ENCODE measurements at places on chromosomes 5 and 9.

- no peak for DNase-seq
Measured at GRCh38 chr5:116652196-116652729, 77.6 kb upstream of the SEMA6A start.

- DNase-seq, result no peak
Measured at GRCh38 chr9:103798620-103799019, 295.5 kb upstream of the SMC2 start.

GRCh38 chr5:29853711-29854220 is 1339.7 kb upstream of the CDH6 start:
- no peak for DNase-seq

- no peak for DNase-seq
Measured at GRCh38 chr5:132500244-132500930, 9.8 kb upstream of the IRF1 start.

DNA sequence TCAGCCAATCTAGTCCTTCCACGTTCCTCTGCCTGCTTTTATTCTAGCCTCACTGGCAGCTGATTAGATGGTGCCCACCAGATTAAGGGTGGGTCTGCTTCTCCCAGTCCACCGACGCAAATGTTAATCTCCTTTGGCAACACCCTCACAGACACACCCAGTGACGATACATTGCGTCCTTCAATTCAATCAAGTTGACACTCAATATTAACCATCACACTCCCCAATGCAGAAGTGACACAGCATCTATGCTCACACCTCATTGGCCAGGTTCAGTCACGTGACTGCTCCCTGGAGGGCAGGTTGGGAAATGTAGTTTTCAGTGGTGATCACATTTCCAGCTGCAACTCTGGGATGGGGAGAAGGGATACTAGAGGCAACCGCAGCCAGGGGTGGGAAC is 13.0 kb downstream of the SUSD3 start:
- no peak for DNase-seq

DNA sequence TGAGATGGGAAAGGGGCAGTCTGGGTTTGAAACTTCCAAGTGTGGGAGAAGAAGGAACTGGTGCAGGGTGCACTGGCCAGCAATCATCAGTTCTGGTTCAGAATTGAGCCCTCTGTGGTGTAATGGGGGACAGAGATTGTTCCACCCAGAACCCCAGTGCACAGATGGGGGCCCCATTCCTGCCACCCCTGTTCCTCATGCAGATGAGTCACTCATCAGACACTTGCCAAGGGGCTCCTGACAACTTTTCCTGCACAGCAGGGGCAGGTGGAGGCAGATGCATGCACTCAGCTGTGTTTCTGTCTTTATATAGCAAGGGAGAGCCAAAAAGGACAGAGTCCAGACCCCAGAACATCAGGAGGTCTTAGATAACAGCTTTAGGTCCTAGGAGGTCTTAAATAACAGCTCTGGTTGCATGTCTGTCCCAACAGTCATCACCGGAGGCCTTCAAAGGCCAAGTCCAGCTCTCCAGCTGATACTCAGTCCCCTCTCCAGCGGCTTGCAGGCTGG is 252.9 kb downstream of the HSPA4 start:
- DNase-seq, result no peak

DNA sequence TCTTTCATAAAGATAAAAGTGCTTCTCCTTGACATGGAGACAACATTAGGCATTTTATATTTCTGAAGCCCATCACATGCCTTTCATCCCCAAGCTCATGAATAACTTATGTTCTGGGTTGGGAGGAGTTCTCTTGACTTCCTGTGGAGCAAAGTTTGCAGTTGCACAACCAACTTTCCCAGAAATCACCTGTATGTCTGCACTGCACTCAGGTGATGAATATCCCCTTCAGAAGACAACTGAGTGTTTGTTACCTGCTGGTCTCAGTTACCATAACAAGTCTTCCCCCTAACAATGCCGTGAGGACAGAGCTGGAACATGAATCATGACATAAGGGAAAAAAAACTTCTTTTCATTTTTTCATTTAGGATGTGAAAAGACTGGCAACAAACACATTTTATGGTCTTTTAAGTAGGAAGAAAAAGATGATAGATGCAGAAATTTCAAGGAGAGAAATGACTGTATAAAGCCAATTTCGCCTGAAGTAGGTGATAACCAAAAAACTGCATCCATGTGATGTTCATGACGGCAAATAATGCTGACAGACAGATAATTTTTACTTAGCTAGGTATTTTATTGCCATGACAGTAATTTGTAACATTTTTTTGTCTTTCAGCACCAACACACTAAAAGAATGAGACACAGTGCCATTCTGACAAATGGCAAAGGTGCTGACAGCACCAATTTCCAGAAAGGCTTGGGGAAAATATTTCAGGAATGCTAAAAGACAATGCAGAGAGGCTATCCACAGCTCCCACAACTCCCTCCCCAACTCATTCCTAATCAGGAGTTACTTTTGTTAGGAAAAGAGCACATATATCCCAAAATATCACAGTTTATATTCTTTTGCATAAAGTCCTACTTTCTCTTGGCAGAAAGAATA is 656.3 kb downstream of the PRELID2 start:
- no peak for DNase-seq

Data from activated naive CD8-positive, alpha-beta T cell treated with anti-CD3 and anti-CD28 coated beads, Interleukin-2, amount 10 ng/mL, durations not matched to agents 7 days and 5 days (primary cell).